ENCODE measurements at places on chromosomes 7 and 10. TPM values are rescaled to one million over a fixed set of nuclear protein-coding genes. Genes with fewer than 3 reads are reported as not detected.

DNA sequence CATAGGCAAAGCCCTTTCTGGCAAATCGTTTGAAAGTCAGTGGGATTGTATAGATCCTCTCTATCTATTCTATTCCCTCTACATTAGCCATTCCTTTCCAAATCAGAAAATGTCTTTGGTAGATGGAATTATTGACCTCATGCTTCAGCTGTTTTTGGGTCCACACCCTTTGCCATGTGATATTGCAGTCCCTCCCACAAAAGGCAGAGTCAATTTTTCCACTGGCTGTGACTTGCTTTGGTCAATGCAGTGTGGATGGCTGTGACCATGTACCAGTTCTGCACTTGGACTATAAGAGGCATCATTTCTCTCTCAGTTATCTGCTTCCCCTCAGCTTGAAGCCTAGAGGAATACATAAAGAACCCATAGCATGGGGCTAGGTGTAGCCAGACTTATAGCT lies 332.9 kb downstream of the PTEN start:
- DNase-seq = no peak

- no peak for DNase-seq
Observed at GRCh38 chr10:13970957-13971353, 359.8 kb downstream of the FRMD4A start.

GRCh38 chr7:115060095-115060870 lies 138.4 kb downstream of the MDFIC start:
- no peak for DNase-seq

DNA sequence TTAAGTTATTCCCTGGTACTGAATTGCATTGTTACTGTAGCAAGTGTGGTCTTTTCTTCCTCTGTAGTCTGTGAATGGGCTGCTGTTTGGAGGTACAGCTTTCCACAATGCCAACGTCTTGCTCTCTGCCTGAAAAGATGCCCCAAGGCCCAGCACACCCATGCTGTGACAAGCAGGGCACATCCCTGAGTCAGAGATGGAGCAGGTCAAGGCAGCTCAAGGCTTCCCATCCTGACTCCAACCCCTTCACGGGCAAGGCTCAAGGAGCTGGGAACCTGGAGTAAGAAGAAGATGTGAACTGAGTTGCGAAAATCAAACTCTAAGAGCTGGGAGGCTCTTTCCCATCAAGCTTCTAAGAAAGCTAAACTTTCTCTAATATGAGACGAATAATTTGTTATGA lies 27.2 kb downstream of the SVIL start:
- DNase-seq = no peak

- no peak for DNase-seq
Observed at GRCh38 chr7:3068530-3068929, 24.9 kb upstream of the CARD11 start.

Gene TRIP6
- 12.6 TPM for total RNA-seq

DNA sequence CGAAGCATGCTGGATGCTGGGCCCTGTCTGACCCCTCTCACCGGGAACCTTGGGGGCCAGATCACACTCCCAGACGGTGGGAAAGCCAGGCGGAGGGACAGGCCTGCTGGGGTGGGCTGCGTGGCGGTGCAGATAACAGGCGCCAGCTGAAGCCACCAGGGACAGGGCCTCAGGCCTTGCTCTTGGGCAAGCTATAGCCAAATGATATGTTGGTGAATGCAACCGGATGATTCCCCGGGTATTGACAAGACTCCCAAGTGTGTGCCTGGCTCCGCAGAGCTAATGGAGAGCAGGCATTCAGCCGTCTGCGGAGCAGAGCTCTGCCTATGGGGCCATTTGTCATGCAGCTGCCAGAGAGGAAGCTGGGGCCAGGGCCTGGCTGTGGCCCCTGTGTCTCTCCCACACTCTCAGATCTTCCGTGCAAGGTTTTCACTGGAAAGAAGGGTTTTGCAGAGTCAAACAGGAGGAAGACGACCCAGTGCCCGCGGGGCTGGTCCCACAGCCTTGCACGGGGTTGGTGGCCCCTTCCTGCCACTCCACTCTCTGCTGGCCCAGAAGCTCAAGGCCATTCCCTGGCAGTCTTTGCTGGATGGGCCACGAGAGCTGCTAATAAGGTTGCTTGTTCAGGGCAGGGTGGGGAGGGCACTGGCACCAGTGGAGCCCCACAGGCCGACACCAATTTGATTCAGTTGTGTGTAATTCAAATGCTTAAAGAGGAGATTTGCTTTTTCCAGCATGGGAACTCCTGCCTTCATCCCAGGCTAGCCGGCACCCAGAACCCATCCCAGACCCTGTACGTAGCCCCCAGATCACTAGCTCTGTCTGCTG lies 91.8 kb downstream of the PRKAG2 start:
- no peak for DNase-seq

- no peak for DNase-seq
Observed at GRCh38 chr7:70239918-70240317, 641.6 kb downstream of the AUTS2 start.

DNA sequence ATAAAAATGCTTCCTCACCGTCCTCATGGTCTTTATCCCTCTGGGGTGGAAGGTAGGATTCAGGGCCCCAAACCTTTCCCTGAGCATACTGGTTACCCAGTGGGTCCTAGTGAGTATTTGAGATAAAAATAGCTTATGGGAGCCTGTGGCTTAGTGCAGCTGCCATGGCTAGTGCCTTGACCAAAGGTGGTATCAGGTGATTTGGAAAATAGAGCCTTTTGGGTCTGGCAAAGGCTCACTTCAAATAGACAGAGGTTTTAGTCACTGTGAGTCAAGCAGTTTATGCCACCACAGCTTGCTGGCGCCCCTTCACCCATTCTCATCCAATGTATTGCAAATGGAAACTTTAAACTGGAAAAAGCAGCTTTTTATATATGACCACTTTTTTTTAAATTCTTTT lies 30.4 kb downstream of the PLAU start:
- DNase-seq = no peak

DNA sequence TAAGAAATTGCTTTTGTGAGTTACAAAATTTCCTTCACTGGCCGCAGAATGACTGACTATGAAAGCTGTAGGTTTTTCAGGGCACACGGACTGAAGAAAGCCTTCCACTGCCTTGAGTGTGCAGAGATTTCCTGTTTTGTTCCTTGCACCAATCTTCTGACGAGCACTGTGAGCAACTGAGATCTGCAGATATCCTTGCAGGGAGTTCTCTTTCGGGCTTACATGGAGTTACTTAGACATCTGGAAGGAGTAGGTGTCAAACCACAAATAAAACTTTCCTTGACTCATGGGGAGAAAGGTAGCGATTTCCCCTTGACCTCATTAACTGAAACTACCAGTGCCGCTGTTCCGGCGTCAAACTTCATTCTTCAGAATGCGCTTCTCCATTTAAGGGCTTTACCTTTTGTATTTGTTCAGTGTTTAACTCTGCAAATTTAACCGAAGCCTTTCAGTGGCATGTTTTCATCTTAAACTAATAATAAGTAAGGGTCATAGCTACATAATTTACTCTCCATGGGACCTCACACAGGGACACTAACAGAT lies 1175.3 kb downstream of the GATA3 start:
- no peak for DNase-seq

DNA sequence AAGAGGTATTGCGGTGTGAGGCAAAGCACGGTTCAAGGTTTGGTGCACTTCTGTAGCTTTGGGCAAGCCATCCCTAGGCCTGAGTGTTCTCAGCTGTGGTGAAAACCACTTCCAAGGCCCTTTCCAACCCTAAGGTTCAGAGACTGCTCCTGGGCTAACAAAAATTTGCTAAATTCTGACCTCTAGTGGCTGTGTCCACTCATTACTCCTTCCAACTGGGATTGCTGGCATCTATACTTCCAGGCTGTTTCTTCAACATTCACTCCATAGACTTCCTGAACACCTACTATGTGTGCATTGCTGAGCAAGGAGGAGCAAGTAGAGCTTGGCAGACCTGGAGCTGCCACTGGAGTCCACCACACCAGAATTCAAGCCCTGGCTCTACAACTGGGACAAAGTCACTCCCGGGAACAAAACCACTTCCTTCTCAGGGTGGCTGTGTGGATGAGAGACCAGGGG lies 29.3 kb upstream of the SH3PXD2A start:
- DNase-seq = no peak

- no peak for DNase-seq
Observed at GRCh38 chr7:149325248-149325647, 63.3 kb downstream of the ZNF783 start.

Gene CALCR
- total RNA-seq = not detected

Gene CYP2W1
- not detected for total RNA-seq

DNA sequence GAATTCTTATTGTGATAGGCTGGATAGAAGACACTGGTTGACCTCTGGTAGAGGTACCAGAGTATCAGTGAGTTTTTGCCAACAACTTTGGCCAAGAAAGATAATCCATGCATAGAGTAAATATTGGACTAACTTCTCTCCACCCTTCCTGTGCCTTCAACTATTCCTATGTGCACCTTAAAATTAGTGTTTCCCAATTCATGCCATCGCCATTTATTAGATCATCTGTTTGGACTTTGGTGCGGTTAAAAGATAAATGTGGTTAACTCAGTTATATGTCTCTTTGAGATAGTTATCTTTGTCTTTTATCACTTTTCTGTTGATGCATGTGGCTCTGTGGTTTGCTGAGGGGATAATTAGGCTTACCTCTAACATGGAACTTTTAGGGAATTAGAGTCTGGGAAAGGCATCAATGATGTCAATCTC lies 4.6 kb downstream of the PAPSS2 start:
- no peak for DNase-seq

- no peak for DNase-seq
Observed at GRCh38 chr10:75441196-75441595, 9.8 kb downstream of the LRMDA start.

Gene FAM237B
- not detected for total RNA-seq

GRCh38 chr7:87853237-87853864 lies 22.8 kb downstream of the SLC25A40 start:
- DNase-seq = no peak

Gene STAG3
- total RNA-seq = 41.3 TPM
